Iris pigment epithelial cell (primary cell): ENCODE measurements at places on chromosomes 7 and 10.

- peak; percentile 41 for DNase-seq
Observed at GRCh38 chr7:140506788-140507464, 27.6 kb upstream of the MKRN1 start.

DNA sequence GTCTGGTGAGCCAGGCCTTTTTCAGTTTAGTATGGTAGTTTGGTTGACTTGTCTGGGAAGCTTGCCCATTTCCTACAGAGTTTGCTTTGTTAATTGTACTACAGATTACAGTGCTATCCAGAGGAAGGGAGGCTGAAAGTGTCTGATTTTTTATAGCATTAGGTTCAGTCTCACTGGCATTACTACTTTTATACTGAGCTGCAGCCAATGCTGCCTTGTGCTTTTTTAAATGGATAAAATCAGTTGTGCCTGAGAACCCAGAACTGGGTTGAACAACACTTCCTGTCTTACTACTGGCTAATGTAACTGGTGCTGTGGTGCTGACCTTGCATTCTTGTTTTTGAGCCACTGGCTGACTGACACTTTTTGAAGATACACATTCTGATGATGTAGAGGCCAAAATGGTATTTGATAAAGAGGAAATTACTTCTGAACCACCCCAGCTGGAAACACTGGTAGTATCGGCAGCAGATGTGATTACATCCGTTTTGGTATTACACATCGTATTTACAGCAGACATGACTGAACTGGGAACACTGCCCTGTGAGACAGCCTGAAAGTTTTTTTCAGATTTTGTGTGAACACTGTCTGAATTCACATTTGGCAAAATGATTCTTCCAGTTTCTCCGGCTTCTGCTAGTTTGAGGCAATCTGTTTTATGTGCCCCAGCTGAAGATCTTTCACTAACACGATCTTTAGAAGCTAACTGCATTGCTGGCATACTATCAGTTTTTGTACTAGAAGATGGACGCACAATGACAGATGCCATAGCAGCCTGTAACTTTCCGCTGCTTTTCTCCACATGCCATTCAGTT, 74.1 kb downstream of the NRBF2 start:
- peak; percentile 94 for DNase-seq

DNA sequence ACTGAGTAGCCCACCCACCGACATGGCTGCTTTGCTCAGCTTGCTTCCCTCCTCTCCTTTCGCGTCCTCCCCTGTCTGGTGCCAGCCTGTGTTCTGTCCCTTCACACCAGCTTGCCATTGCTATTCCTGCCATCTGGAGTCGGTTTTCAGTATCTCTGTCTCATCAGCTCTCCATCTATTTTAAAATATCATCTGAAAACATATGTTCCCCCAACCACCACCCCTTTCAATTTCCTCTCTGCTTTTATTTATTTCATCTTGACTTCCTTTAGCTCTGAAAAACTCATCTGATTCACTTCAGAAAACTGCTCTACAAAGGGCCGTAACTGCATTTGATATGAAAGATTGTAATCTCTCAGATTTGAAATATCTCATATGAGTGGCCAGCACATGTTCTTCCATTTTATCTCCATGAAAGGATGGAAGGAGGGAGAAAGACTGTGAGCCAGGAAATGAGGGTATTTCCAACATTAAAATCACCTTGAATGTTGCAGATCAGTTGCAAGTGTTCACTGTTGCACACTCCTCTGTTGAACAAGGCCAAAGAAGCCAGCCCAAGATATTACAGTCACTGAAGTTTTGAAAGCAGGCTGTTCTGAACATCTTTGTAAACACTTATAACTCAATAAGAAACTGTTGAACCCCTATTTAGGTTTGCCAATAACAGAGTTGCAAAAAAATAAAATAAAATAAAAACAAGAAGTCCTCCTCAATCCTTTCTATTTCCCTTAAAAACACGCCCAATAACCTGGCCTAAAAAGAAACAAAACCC, 202.4 kb upstream of the NEBL start:
- DNase-seq, result peak; percentile 22

DNA sequence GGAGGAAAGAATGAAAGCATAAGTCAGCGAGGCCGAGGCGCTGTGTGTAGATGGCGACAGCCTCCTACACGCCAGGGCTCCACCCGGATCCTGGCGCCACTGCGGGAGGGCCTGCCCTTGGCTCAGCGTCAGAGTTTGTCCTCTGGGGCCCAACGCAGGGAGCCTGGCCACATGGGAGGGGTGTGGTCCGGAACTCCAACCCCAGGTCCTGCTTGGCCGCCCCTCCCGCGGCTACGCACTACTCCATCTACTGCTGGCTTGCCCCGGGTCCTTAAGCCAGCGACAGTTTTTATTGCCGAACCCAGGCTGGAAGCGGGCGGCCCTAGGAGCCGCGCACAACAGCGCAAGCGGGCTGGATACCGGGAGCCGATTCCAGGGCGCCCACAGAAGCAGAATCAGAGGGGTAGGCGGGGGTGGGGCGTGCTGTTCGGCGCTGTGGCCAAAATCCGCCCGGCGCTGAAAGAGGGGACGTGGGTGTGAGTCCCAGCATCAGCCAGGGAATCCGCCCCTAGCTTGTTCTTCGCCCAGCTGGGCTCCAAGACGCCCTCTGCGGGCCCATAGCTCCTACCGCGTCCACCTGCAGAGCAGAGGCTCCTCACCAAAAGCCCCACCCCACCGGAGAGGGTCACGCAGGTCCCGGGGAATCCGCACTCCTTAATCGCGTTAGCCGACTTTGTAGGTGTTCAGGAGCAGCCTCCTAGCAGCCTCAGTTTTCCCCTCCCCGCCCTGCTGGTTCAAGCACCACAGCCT, 4.5 kb downstream of the KAZALD1 start:
- peak; percentile 52 for DNase-seq

GRCh38 chr7:70416347-70416985, 715.5 kb upstream of the GALNT17 start:
- no peak for DNase-seq

DNA sequence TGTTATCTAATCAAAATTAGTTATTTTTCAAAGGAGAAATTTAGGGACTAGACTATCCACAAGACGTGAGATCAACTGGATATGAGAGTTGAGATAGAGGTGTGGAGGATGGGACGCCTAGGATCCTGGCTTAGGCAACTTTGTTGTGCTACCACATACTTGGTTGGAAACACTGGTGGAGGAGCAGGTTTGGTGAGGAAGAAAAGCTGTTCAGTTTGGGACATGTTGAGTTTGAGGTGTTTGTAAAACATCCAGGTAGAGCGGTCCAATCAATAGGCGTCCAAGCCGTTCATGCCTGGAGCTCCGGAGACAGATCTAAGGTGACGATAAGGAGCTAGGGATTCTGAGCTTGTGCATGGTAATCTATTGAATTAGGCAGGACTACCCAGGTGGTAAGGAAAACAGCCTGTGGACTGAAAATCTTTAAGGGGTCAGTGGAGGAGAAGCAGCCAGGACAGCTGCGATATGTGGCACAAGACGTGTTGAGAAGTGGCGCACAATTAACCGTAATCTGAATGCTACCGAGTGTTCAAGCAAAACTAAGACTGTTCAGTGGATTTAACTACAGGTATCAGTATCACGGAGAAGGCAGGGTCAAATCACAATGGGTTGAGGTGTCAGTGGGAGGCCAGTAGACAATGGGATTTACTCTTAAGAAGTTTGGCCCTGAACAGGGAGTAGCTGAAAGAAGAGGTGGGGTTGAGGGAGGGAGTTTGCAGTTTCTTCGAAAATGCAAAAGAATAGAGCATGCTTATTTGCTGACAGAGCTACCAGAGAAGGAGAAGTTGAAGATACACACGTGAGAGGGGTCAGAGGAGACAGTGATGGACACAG, 16.1 kb upstream of the TRPV6 start:
- DNase-seq, result no peak

DNA sequence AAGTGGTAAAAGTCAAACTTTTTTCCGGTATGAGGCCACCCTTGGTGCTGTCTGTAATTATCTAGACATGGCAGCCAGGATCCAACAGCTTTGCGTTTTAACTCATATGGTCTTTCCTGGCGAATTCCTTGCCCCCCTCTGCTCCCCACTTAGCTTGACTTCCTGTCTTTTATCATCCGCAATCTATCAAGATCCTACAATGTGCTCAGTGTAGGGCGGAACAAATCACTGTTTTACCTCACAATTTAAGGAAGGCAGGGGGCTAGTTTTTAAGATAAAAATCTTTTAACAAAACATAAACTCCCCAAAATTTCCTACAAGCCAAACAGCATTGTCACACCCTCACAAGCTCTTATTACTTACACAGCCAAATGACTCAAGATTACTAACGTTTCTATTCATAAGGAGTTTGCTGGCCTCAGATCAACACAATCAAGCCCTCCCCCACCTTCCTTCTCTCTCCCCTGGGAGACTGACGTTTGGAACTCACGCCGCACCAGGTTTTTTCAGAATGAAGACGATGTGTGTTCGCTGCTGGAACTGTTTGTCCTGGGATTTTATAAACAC, 1.3 kb upstream of the CDK14 start:
- peak; percentile 91 for DNase-seq

- DNase-seq, result peak; percentile 28
Observed at GRCh38 chr7:122143376-122143750, 686 bp downstream of the AASS start.

- DNase-seq, result no peak
Observed at GRCh38 chr10:10010397-10010796, 1007.3 kb upstream of the CELF2 start.

DNA sequence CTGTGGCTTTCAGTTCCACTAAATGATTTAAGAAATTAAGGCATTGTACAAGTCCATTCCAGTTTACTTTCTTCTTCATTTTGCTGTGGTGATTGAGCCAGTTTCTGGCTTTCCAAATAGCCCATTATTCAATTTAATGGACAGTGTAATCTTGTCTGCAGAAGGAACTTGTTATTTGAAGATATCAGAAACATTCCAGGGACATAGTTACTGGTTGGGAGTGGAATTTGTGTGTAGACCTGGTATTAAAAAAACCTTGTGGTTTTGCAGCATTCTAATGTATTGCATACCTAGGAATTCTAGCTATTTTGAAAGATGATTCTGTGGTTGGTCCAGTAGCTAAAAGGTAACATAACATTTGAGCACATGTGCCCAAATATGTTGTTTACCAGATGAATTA, 72.2 kb downstream of the MCU start:
- peak; percentile 92 for DNase-seq

GRCh38 chr7:158247758-158248487, 339.7 kb downstream of the PTPRN2 start:
- DNase-seq, result no peak

DNA sequence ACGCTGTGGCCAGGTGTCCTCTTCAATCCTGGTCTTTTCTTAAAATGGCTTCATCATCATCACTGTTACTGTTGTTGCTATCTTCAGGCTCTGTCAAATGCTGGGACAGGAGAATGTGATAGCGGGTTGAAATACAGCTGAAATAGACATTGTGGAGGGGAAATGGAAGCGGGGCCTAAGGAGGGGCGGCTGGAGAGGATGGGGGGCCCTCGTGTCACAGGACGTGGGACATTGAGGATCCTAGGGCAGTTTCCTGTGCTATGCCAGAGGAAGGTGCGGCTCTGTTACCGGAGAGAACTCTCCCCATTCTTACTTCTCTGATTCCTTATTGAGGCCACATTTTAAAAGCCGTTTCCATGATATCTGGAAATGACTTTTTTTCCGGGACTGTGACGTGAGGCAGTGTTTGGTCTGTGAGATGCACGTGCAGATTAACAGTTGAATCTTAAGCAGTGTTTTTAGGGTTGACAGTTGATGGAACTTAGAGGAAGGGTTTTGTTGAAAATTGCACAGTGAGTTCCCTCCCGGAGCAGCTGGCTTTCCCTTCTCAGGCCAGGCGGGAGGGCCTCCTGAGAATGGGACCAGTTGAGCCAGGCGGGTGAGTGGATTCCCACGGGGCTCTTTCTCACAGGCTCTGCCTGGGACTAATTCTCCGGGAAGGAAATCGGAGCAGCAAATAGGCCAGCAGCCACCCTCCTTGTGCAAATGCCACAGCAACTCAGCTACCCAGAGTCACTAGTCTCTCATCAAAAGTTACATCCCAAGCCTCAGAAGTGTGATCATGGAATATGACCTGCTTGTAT, 125.2 kb downstream of the TACC2 start:
- no peak for DNase-seq

GRCh38 chr7:104192434-104192833, 15.4 kb downstream of the ORC5 start:
- DNase-seq, result no peak

DNA sequence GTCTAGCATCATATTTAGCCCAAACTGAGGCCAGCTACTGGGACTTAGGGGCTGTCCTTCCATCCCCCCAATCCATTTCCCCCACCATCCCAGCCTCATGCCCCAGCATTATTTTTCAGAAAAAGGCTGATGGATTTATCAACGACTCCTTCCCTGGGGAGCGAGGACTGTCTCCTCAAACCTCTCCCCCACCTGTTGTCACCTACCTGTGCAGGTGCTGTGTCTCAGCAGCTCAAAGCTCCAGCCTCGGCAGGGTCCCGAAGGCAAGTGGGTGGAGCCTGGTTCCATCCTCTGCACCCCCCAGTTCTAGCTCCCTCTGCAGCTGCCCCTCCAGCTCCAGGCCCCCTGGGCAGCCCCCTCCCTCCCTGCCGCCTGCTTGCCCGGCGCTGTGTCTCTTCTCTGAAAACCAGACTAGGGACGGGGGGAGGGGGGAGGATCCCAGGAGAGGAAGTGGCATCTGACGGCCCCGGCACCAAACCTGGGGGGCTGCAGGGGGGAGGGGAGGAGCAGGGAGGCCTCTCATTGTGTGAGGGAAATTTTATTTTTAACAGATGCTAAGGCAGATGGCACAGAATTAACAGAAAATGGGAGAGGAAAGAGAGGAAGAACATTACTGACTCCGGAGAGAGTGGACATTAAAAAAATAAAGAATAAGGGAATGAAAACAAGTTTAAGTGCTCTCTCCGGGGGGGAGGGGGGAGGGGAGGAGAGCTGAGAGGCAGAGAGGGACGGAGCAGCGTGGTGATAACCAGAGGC, 61.7 kb upstream of the PAX2 start:
- DNase-seq, result no peak

GRCh38 chr7:150435047-150435389, 15.4 kb upstream of the GIMAP8 start:
- no peak for DNase-seq

DNA sequence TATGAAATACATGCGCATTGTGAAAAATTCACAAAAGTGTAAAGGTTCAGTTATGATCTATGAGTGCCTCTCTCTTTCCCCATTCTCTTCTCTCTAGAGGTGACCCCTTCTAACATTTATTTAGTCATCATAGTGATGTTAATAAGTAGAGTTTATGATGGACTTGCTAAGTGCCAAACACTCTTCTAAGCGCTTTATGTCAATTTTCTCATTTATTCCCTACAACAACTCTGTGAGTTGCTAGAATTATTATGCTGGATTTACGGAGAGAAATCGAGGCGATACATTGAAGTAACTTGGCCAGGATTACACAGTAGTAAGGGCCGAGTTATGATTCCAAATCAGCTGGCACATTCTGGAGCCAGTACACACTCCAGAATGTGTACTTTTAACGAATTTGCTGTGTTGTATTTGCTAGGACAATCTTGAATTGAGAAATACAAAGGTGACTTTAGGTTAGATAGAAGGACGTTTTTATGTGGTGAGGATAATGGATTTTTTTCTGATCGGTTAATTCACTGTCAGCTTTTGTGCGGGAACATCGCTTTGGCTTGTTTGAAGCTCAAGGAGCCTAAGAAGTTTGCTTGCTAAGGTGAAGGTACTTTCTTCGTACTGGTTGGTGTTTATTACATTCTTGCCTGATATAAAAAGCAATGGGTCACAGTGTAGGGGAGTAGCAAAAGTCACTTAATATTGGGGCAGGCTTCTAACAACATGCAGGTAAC, 1.4 kb downstream of the ATRNL1 start:
- DNase-seq, result no peak

- DNase-seq, result peak; percentile 38
Observed at GRCh38 chr10:48215486-48216203, 58.9 kb downstream of the FRMPD2 start.

- DNase-seq, result no peak
Observed at GRCh38 chr10:110995301-110995700, 75.9 kb downstream of the SHOC2 start.
